ENCODE measurements at places on chromosomes 5 and 9.

GRCh38 chr5:143186623-143187022 is 216.9 kb downstream of the NR3C1 start:
- DNase-seq = no peak
- H3K27ac ChIP-seq = no peak overlapping the region
- no peaks in the 10 kb centered on the region for H3K27me3 ChIP-seq
- H3K4me1 ChIP-seq = no peaks in the 10 kb centered on the region

DNA sequence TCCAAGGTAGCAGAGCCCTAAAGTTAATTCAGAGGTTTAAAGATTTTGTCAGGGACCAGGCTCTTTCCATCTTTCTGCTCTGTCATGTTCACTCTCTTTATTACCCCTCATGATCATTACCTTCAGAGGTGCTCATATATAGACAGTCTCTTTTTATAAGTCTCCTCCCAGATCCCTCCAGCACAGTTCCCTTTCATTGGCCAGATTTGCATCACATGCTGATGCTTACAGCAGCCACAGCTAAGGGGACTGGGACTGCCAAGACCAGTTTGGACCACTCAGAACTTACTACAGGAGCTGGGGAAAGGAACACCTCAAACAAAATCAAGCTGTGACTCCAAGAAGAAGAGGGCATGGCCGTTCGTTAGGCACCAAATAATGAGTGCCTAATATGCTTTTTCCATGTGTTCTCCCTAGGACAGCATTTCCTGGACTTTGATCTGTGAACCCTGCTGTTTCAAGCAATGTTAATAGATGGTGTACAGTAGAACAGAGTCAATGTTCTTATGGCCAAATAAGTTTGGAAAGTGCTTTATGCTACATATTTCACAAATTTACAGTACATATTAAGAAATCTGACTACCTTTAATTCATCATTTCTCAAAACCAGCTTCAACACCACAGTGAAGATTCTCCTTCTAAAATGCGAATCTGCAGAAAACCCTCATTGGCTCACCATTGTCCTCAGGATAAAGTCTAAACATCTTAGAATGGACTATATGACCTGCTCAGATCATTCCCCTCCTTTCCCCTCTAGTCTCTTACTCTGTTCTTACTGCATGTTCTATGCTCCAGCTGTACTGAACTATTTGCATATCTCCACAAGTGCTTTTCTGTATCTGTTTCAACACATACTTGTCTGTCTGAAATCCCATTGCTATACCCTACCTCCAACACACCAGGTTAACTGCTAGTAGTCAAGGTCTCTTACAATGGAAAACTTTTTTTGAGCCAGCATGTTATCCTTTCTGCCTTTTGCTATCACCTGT is 3.4 kb downstream of the C5orf58 start:
- no peak overlapping the region for H3K4me3 ChIP-seq
- no peaks in the 10 kb centered on the region for H3K36me3 ChIP-seq
- no peak for DNase-seq
- no peak overlapping the region for H3K27ac ChIP-seq
- H3K4me1 ChIP-seq = no peaks in the 10 kb centered on the region

DNA sequence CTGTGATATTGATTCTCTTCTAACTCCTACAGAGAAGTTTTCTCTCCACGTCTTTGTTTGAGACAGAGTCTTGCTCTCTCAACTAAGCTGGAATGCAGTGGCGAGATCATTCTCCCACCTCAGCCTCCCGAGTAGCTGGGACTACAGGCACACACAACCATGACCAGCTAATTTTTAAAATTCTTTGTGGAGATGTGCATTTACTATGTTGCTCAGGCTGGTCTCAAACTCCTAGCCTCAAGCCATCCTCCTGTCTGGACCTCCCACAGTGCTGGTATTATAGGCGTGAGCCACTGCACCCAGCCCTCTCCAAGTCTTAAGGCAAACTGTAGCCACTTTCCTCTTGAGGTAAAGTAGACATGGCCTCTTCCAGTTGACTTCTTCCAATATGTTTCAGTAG is 72.2 kb downstream of the SNX18 start:
- H3K4me1 ChIP-seq = no peaks in the 10 kb centered on the region
- no peak overlapping the region for H3K4me3 ChIP-seq
- no peak for DNase-seq
- no peaks in the 10 kb centered on the region for H3K36me3 ChIP-seq

DNA sequence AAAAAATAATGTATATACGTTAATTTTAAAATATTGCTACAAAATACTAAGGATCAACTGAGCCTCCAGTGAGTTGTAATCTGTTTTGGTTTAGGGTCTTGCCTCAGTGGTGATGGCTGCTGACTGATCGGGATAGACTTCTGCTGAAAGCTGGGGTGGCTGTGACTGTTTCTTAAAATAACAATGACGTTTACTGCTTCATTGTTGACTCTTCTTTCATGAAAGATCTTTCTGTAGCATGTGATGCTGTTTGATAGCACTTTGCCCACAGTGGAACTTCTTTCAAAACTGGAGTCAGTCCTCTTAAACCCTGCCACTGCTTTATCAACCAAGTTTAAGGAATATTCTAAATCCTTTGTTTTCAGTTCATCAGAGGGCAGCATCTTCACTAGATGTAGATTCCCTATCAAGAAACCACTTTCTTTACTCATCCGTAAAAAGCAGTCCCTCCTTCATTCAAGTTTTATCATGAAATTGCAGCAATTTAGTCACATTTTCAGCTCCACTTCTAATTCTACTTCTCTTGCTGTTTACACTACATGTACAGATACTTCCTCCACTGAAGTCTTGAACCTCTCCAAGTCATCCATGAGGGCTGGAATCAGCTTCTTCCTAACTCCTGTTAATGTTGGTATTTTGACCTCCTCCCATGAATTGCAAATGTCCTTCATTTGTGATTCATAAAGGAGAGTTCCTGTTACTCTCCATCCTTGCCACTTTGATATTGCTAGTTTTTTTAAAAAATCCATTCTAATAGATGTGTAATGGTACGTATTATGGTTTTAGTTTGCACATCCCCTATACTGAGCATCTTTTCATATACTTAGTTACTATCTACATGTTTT is 41.5 kb upstream of the PTPDC1 start:
- no peak overlapping the region for H3K27ac ChIP-seq
- no peaks in the 10 kb centered on the region for H3K36me3 ChIP-seq
- no peak for DNase-seq
- no peaks in the 10 kb centered on the region for H3K4me1 ChIP-seq
- H3K27me3 ChIP-seq = no peaks in the 10 kb centered on the region

GRCh38 chr5:97877588-97877987 is 694.5 kb upstream of the RIOK2 start:
- no peak overlapping the region for H3K4me3 ChIP-seq
- H3K36me3 ChIP-seq = no peaks in the 10 kb centered on the region
- no peak for DNase-seq
- H3K27me3 ChIP-seq = no peaks in the 10 kb centered on the region
- H3K4me1 ChIP-seq = no peaks in the 10 kb centered on the region

GRCh38 chr5:17396247-17396646 is 101.8 kb upstream of the TAF11L2 start:
- DNase-seq = no peak
- H3K36me3 ChIP-seq = no peaks in the 10 kb centered on the region
- no peaks in the 10 kb centered on the region for H3K27me3 ChIP-seq
- no peak overlapping the region for H3K4me3 ChIP-seq
- no peak overlapping the region for H3K27ac ChIP-seq

DNA sequence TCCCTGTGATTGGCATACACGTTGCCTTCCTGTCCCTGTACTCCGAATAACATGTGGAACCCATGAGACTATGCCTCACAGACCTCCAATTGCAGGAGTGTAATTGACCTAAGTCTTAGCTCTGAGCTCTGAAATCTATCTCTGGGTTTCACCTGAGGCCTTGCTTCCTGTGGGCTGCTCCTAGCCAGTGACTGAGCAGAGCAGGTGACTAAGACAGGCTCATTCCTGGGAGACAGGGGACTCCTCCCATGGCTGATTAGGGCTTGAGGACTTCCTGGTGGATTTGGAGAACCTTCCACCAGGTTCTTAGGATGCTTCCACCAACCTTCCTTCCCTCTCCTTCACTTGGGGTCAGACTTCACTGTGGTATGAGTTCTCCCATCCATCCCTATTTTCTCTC is 22.3 kb upstream of the MIER3 start:
- H3K4me3 ChIP-seq = no peak overlapping the region
- no peak for DNase-seq
- no peak overlapping the region for H3K27ac ChIP-seq
- no peaks in the 10 kb centered on the region for H3K27me3 ChIP-seq

- H3K27me3 ChIP-seq = no peaks in the 10 kb centered on the region
- H3K27ac ChIP-seq = no peak overlapping the region
- DNase-seq = no peak
Observed at GRCh38 chr5:61686491-61687257, 354.6 kb downstream of the ZSWIM6 start.

- DNase-seq = peak; percentile 48
- no peaks in the 10 kb centered on the region for H3K36me3 ChIP-seq
- H3K27me3 ChIP-seq = no peaks in the 10 kb centered on the region
- peak overlapping the region; percentile 90 for H3K27ac ChIP-seq
Observed at GRCh38 chr5:176543428-176544182, 5.5 kb upstream of the CDHR2 start.

Measured in effector memory CD4-positive, alpha-beta T cell (primary cell).